Activated effector memory CD4-positive, alpha-beta T cell treated with anti-CD3 and anti-CD28 coated beads, Interleukin-2, amount 50 U/mL, for 16 hours (primary cell): ENCODE measurements at places on chromosomes 4 and X.

DNA sequence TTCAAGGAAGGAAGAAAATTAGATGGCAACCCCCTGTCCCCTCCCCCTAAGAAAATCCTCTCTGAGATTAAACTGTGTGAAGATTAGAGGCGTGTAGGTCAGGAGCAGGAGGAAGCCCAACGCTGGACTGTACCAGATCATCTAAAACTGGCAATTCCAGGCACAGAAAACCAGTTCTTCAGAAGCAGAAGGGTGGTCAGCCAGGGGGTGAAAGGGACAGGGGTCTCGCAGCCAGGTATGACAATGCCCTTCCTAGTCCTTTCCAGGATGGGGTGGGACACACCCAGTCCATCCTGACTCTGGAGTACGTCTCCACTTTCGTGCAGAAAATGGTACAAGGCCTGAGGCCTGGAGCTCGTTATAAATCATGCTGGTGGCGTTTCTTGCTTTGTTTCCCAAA, 3.3 kb upstream of the RHOH start:
- DNase-seq: no peak

- no peak for DNase-seq
These were observed 49.2 kb downstream of the PTTG2 start for GRCh38 chr4:38009421-38009820.

DNA sequence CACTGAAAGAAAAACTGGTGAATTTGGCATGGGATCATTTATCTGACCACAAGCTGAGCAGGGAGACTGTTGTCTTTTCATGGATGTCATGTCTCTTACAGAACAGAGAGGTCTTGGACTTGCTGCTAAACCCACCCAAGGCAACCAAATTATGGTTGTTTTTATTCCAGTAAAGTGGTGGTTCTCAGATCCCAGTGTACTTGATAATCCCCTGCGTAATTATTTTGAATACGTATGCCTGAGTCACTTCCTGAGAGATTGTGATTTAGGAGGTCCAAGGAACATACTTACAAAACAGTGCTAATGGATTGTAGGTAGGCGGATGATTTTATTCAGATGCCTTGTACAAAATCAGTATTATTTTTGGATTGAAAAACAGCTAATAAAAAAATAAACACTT, 585.6 kb downstream of the IL1RAPL1 start:
- DNase-seq: no peak

- DNase-seq: no peak
These were observed at the start of gene SLITRK2 for GRCh38 chrX:145817331-145818185. Gene SLITRK2, plus strand, starts transcription at chrX:145817829. Its CDS starts 4,597 bp downstream, at chrX:145822426.

GRCh38 chr4:56260320-56260719, 127.0 kb downstream of the AASDH start:
- no peak for DNase-seq

DNA sequence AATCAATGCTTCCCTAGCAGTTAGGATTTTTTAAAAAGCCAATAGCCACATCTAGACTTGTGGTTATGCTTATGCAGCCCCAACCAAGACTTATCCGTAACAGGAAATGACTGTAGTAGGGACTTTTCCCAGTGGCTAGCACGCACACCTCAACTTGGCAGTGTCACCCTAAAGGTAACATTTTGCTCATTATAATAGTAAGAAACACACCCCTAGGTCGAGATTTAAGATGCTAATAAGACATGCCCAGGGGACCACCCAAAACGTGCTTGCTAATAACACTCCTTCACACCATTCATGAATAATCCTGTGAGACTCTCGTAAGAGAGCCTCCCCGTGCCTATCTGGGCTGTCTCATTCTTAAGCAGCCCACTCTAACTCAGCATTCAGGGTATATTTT, 195.3 kb downstream of the CHIC1 start:
- no peak for DNase-seq

- no peak for DNase-seq
These were observed 1.9 kb upstream of the VEGFC start for GRCh38 chr4:176794651-176795050.

GRCh38 chrX:153595859-153596857, 2.8 kb downstream of the CCNQ start:
- no peak for DNase-seq

DNA sequence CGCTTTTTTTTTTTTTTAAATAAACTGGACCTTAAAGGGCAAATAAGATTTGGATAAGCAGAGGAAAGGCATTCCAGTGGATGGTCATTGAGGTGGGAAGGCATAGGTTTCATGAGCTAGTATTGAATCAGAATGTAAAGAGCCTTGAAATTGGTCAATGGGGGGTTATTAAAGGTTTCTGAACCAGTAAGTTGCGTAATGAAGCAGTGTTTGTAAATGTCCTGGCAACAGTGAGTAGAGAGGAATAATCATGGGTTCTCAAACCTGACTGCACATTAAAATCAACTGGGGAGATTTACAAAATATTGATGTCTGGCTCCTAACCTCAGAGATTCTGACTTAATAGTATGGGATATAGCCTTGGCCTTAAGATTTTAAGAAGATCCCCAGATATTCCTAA, 23.2 kb upstream of the AMOT start:
- DNase-seq: no peak

DNA sequence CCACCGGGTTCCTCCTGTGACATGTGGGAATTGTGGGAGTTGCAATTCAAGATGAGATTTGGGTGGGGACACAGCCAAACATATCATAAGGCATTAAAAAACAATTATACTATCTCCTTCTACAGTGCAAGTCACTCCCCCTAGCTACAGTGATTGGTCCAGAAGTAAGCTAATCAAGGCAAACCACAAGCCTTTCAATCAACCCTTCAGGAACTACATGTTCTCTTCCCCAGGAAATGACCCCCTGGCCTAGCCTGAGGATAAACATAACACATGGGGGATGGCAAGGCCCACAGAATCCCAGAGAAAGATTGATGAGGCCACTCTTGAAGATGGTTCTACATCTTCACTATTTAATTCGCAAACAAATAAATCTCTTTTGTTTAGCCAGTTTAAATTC, 25.2 kb upstream of the FAM241A start:
- DNase-seq: no peak

- no peak for DNase-seq
These were observed 339.2 kb upstream of the CT83 start for GRCh38 chrX:116801943-116802342.

GRCh38 chrX:106912864-106913263, 7.3 kb upstream of the CLDN2 start:
- no peak for DNase-seq

GRCh38 chr4:62226082-62226481, 1026.0 kb downstream of the ADGRL3 start:
- no peak for DNase-seq

GRCh38 chr4:184807797-184808712, 17.7 kb downstream of the ACSL1 start:
- DNase-seq: no peak

- no peak for DNase-seq
These were observed 16.0 kb downstream of the CTBP1 start for GRCh38 chr4:1232661-1233621.

DNA sequence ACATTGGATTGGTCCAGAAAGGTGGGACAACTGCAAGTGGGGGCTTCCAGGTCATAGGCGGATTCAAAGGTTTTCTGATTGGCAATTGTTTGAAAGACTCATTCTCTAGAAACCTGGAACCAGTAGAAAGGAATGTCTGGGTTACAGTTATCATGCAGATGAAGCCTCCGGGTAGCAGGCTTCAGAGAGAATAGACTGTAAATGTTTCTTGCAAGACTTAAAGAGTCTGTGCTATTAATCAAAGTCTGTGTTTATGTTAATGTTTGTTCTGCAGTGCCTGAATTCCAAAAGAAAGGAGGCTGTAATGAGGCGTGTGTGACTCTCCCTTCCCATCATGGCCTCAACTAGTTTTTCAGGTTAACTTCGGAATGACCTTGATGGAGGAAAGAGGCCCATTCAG, 43.9 kb upstream of the GC start:
- no peak for DNase-seq

- DNase-seq: no peak
These were observed 280.1 kb downstream of the PABPC4L start for GRCh38 chr4:133921280-133922195.

- DNase-seq: no peak
These were observed 56.6 kb downstream of the AFM start for GRCh38 chr4:73538162-73538561.

DNA sequence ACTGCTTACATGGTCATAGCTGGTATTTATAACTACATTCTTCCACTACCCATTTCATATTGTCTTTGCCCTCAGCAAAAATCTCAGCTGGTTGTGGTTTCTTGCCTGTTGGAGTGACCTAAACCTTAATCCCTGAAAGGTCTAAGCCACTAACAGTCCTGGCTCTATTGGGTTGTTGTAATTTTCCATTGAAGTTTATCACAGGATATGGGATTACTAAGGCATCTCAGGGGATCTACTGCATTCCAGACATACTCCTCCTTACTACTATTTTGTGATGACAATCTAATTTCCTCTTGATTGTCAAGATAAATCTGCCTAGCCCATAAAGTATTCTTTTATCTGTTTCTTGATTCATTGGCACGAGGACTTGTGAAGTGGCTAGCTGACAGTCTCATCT, 6.2 kb upstream of the OSTC start:
- no peak for DNase-seq

DNA sequence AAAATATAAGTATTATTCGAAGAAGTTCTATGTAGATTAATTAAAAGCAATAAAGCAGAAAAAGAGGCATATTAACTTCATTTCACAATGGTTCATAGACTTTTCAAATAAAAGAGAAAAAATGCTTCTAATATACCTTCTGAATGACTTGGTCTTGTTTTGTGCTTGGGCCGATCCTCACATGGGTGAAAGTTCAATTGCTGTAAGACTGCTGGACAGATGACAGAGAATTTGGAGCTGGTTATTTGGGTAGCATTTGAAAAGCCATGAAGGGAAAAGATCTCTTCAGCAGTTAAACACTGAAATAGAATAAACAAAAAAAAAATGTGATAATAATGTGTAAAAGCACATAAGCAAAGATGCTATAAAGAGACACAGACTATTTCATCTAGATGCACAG, 29.8 kb downstream of the SLC39A8 start:
- no peak for DNase-seq

- DNase-seq: no peak
These were observed 13.3 kb downstream of the APLN start for GRCh38 chrX:129641469-129641868.

DNA sequence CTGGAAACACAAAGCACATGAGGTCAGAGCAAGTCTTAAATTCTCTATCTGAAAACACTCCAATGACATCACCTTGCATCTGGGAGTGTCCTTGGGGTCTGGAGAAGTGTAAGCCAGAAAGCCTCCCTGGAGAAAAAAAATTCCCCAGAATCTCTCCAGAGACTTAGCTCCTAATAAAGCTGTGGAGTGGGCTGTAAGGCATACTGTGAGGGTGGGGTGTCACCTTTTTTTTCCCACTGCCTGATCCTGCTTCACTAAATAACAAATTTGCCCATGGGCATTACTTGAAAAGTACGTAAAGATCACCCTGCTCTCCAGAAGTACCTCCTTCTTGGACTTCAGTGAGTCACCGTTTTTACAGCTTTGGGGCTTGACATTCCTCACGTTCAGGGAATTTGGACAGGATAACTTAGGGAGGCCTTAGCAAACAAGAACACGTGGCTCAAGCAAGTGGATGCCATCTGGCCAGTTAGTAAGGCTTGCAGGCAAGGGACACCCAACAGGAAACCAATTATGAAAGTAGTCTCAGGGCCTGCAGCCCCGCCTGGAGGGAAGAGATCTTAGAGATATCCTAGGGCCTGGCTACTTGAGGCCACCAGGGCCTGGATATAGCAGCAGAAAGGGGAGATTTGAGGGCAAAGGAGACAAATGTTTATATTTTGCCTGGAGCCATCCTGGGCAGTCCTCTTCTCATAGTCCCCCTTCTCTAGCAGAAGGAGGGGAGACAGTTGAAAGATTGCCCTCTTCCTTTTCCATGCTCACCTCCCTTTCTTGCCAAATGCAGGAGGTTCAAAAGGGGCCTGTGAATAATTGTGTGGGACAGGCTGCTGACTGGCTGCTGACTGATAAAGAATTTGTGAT, 60.1 kb upstream of the PLAC1 start:
- DNase-seq: no peak

DNA sequence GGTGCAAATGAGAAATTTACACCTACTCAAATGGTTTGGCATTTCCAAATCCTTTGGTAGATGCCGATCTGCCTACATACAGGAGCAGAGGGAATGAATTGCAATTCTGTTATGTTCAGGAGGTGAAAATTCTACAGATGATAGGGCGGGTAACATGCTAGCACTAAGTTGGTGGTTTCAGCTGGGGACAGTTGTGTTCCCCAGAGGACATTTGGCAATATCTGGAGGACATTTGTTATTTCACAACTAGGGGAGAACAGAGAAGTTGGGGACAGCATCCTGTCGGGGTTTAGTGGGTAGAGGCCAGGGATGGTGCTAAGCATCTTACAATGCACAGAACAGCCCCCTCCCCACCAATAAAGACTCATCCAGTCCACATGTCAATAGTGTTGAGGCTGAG, 96.5 kb upstream of the PUDP start:
- DNase-seq: no peak

DNA sequence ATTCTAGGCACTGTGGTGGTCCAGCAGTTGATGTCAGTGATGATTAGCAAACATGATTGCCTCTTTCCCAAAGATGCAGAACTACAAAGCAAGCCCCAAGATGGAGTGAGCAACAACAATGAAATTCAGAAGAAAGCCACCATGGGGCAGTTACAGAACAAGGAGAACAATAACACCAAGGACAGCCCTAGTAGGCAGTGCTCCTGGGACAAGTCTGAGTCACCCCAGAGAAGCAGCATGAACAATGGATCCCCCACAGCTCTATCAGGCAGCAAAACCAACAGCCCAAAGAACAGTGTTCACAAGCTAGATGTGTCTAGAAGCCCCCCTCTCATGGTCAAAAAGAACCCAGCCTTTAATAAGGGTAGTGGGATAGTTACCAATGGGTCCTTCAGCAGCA, 365.3 kb downstream of the MAPK10 start:
- no peak for DNase-seq

GRCh38 chrX:134020910-134021309, 35.5 kb upstream of the GPC3 start:
- no peak for DNase-seq

GRCh38 chrX:1165535-1166196, 46.8 kb downstream of the CRLF2 start:
- DNase-seq: no peak

- DNase-seq: no peak
These were observed 1091.6 kb downstream of the C4orf33 start for GRCh38 chr4:130187587-130187986.

DNA sequence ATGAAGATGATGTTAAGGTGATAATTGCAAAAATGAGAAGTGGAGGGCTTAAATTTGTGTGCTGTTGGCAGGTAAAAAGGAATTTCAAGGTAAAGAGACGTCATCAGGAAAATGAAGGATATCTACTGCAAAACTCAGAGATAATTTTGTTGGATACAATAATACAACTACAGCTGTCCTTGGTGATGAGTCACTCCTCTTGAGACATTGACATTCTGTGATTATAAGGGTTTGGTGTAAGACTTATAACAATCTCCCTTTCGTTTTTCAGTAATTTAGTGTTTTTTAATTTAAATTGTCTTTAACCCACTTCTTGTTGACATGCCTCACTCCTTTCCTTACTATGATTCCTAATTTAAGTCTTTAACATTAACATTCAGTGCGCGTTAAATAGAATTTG, 1074.1 kb upstream of the SLIT2 start:
- DNase-seq: no peak

- no peak for DNase-seq
These were observed 152.2 kb downstream of the ASMT start for GRCh38 chrX:1767026-1767425.

- DNase-seq: no peak
These were observed 81.4 kb downstream of the ANTXR2 start for GRCh38 chr4:79991601-79992000.

- no peak for DNase-seq
These were observed 14.3 kb downstream of the SPCS3 start for GRCh38 chr4:176334066-176334465.
